ENCODE measurements at places on chromosomes 12 and 14. TPM values are rescaled to one million over a fixed set of nuclear protein-coding genes. Genes with fewer than 3 reads are reported as not detected.

Gene HCFC2
- 8.5 TPM for total RNA-seq

GRCh38 chr12:89663577-89664357 lies 44.9 kb downstream of the ATP2B1 start:
- no peak for DNase-seq

- no peak for DNase-seq
Measured at GRCh38 chr14:53375599-53375998, 222.5 kb upstream of the DDHD1 start.

GRCh38 chr12:107539196-107539939 lies 146.2 kb upstream of the PWP1 start:
- DNase-seq = no peak

Gene PRPH
- total RNA-seq = not detected

DNA sequence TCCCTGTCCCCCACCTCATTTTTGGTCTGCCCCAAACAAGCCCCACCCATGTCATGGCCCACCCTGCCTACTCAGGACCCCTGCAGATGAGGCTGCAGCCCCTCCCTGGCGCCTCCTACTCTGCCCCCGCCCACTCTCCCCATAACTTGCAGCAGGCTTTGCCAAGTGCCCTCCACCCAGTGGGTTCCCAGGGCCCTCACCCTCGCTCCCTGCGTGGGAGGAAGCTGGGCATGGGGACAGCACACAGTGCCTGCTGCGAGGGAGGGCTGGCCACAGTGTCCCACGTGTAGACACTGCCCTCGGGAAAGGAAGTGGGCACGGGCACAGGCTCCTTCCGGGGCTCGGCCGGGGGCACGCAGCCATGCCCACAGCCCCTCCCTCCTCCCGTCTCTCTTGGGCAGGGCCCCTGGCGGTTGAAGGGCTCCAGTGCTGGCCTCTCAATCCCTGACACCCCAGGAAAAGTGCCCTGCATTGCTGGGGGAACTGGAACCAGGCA lies 9.4 kb downstream of the AKT1 start:
- DNase-seq = no peak

DNA sequence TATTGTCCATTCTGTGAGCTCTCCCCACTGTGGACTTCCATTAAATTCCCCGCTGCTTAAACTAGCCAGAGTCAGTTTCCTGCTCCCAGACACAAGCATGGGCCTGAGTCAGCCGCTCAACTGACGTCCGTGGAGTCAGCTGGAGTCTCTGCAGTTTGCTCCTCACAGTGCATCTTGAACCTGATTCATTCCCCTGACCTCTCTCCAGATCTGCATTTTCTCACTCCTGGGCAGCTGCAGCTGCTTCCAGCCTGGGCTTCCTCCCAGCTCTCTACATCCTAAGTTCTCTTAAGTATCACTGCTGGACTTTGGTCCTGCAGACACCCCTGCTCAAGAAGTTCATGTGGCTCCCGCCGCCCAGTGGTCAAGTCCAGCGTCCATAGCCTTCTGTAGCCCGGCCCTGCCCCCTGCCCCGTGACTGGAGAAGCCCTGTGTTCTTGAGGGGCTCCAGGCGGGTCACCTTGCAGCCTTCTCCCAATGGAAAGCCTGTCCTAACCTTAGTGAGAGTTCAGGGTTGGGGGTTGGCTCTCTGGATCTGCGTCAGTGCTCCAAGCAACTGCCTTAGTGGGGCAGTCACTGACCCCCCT lies 20.0 kb downstream of the NFKBIA start:
- DNase-seq = no peak

Gene ESPL1
- 61.2 TPM for total RNA-seq

- DNase-seq = no peak
Measured at GRCh38 chr12:14614704-14615121, 47.0 kb upstream of the PLBD1 start.

- DNase-seq = no peak
Measured at GRCh38 chr14:20546877-20547276, 14.0 kb downstream of the RNASE9 start.

- DNase-seq = no peak
Measured at GRCh38 chr12:80377140-80377794, 66.8 kb upstream of the PTPRQ start.

Gene TMEM179
- 0.36 TPM for total RNA-seq

DNA sequence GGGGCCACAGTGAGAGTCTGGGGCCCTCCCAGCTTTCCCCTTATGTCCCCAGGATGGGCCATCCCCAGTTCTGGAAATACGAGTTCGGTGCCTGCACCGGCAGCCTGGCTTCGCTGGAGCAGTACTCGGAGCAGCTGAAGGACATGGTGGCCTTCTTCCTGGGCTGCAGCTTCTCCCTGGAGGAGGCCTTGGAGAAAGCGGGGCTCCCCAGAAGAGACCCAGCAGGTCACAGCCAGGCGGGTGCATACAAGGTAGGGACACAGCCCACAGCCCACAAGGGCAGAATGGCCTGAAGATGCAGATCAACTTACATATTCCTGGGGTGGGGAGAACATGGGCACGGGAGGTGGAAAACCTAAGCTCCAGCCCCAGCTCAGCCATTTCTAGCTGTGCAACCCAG lies 56.1 kb downstream of the DGLUCY start:
- DNase-seq = no peak

- no peak for DNase-seq
Measured at GRCh38 chr14:95452176-95452892, 64.1 kb downstream of the SYNE3 start.
